ENCODE measurements at places on chromosomes 2 and 18. TPM values are rescaled to one million over a fixed set of nuclear protein-coding genes. Genes with fewer than 3 reads are reported as not detected.

The SLC38A11 gene
- 63.3 TPM for total RNA-seq

DNA sequence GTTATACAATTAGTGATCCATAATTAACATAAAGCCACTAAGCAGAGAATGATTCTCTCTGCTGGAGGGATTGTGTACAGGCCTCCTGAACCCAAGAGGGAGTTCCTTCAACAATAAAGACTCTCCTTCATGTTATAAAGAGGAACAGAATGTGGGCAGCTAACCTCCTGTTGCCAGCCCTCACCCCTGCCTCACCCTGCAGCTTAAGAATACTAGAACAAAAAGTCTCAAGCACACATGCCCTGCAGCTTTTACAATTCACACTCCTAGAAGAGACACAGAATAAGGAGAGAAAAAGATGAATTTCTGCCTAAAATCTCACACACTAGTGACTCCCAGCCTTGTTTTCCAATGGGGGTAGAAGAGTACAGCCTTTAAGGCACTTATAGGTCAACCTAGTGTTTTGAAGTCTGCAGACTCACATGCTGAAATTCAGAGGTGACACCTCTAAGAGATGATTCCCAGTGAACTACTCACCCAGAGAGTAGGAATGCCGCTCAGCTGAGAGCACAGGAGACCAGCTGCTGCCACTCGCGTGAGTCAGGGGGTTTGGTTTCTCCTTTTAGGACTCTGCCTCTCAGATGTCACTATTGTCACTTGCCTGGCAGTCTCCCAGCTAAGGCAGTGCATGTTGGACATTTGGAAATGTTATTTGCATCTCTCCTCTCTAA lies 32.5 kb upstream of the IL1RL1 start:
- DNase-seq = no peak

DNA sequence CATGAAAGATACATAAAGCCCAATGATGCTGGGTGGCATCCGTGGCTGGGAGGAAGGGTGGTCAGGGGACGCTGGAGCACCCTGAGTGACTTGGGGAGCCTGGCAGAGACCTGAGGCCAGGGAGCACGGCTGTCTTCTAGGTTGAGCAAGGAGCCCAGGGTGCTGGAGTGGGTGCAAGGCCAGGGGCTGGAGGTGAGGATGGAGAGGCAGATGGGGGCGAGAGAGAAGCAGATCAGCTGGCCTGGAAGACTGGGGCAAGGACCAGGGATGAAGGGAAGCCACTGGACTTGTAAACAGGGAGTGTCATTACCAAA lies 52.2 kb downstream of the FAM178B start:
- no peak for DNase-seq

The SULT1C4 gene
- total RNA-seq = 117 TPM

DNA sequence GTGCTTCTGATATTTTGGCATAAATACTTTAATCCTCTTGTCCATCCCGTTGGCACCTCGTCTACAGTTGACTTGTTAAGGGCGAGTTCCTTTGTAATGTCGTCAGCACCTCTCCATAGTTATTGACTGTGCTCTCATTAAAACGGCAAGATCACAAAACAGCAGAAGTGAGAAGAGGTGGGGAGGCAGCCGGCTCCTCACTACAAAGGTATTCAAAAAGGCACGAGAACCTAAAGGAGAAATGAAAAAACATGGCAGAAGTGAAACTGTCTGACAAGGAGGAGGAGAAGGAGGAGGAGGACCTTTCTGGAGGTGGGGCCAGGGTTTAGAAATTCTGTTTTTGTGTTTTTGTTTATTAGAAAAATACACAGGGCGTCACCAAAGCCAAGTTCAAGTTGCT lies 235.6 kb downstream of the BCL11A start:
- DNase-seq = no peak

The SDC1 gene
- 1,059 TPM for total RNA-seq

DNA sequence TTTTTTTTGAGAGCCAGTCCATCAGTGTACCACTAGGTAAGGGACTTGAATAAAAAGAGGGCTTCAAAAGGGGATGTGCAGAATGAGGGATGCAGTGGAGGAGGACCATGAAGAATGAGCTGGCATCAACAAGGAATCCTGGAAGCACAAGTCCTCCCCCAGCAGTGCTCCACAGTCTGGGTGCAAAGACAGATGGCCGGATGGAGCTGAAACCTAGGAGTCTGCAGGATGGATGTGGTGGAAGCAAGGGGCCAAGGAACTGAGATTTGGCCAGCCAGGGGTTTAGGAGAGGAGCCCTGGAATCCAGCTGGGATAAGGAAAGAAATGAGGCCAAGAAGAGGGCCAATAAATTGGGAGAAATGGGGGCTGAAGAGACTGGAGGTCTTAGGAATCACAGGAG lies 51.8 kb upstream of the RAB6C start:
- no peak for DNase-seq
